ENCODE measurements at places on chromosomes 1 and 21.
A peak's percentile ranks its signal among the peaks of the same experiment; 100 is the strongest.

DNA sequence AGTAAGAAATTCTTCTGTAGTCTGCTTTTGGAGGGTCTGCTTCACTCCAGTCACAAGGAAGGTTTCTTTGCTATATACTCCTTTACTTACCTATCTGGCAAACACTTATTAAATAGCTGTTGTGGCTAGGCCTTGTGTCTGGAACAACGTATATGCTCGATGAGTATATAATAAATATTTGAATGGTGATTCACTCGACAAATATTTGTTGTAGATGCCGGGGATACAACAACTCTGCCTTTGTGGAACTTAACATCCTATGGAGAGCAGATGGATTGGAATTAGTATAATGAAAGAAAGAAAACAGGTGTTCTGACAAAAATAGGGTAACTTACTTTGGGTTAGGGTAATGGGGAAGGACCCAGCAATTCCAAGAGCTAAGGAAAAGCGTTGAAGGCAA is 31.1 kb downstream of the KPNA6 start:
- DNase-seq: peak; percentile 41

DNA sequence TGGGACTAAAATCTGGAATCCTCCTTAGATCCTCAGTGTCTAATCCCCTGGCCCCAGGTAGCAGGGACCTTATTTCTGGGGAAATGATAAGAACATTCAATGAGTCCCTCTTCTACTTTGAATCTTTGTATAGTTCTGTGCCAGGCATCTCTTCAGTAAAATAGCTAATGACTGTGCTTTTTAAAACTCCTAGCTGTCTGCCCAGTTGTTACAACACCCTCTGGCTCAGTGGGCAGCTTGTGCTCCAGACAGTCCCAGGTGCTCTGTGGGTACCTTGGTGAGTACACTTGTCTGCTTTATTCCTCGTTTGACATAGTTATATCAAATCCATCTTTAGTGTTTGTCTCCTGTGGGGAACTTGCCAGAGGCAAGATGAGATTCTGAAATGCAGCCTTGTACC is 18.0 kb downstream of the TGFB2 start:
- DNase-seq: no peak

GRCh38 chr1:204154568-204155255 is 2.9 kb upstream of the ETNK2 start:
- no peak for DNase-seq

DNA sequence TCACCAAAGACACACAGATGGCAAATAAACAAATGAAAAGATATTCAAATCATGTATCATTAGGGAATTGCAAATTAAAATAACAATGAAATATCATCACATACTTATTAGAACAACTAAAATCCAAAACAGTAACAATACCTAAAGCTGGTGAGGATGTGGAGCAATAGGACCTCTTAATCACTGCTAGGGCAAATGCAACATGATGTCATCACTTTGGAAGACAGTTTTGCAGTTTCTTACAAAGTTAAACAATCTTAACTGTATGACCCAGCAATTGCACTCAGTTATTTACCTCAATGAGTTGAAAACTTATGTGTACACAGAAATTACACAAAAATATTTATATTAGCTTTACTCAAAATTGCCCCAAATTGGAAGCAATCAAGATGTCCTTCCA is 47.3 kb downstream of the SELENOF start:
- peak; percentile 87 for DNase-seq

- DNase-seq: peak; percentile 51
Measured at GRCh38 chr1:39620659-39621165, 18.7 kb downstream of the HEYL start.

Data from fibroblast of mammary gland (primary cell).